ENCODE measurements at places on chromosomes 7 and 10. TPM values are rescaled to one million over a fixed set of nuclear protein-coding genes. Genes with fewer than 3 reads are reported as not detected.

ANKRD1 gene
- polyA plus RNA-seq: 1.5 TPM

KCP gene
- polyA plus RNA-seq: 32.4 TPM

HMX3 gene
- polyA plus RNA-seq: 0.07 TPM

KCNH2 gene
- polyA plus RNA-seq: 16.9 TPM

SPDYE6 gene
- 13.9 TPM for polyA plus RNA-seq

ATAD1 gene
- 62.1 TPM for polyA plus RNA-seq

TRIM24 gene
- 55.8 TPM for polyA plus RNA-seq

EN2 gene
- 0.17 TPM for polyA plus RNA-seq

R3HCC1L gene
- polyA plus RNA-seq: 22.0 TPM

CLRN3 gene
- polyA plus RNA-seq: 22.2 TPM

RNF32 gene
- 2.7 TPM for polyA plus RNA-seq

ACBD7 gene
- 6.0 TPM for polyA plus RNA-seq

FRMD4A gene
- polyA plus RNA-seq: 87.2 TPM

COMTD1 gene
- 8.5 TPM for polyA plus RNA-seq

GPRIN2 gene
- polyA plus RNA-seq: 7.8 TPM

ACTA2 gene
- polyA plus RNA-seq: 146 TPM

GIMAP7 gene
- polyA plus RNA-seq: 12.7 TPM

LIPM gene
- polyA plus RNA-seq: not detected

TBX20 gene
- not detected for polyA plus RNA-seq

CALCR gene
- polyA plus RNA-seq: 0.88 TPM

CYP26C1 gene
- polyA plus RNA-seq: 0.14 TPM

HTRA1 gene
- polyA plus RNA-seq: 167 TPM

All from renal pelvis (tissue), 12 donors.